ENCODE measurements at places on chromosomes 4 and X. TPM values are rescaled to one million over a fixed set of nuclear protein-coding genes. Genes with fewer than 3 reads are reported as not detected.

Gene ADGRG2
- total RNA-seq: 0.35 TPM

Gene C4orf50
- total RNA-seq: 0.03 TPM

Gene MAGEA9B
- not detected for total RNA-seq

Gene LRIT3
- total RNA-seq: not detected

Gene ZNF81
- total RNA-seq: 11.7 TPM

GRCh38 chr4:151922811-151923210 lies 162.0 kb upstream of the GATB start:
- DNase-seq: no peak

DNA sequence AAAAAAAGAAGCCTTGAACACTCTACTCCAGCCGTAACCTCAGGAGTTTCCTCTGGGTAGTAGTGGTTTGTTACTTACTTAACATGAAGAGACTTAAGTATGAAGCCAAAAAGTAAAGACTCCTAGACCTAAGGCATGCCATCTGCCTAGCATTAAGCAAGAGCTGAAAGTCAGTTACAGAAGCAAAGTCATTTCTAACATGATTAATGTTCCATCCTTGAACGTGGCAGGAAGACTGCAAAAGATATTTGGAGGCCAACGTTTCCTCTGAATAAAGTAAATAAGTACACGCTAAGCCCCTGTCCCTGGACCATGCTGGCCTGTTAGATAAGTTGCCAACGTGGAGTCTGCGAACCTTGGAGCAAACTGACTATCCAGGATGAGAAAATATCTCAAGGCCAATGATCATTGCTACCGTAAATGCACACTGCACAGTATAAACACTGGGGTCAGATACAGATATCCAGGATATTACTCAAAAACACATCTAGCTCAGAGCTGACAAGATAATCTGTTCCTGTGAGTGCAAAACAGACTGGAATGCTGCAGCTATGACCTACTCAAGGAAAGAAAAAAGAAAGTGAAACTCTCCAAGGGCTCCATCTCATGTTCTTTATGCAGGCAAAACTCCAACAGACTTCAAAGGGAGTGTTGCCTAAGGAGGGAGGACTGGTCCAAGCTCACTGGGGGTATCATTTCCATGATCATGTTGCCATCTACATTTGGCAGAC lies 255.8 kb downstream of the COL25A1 start:
- DNase-seq: no peak

DNA sequence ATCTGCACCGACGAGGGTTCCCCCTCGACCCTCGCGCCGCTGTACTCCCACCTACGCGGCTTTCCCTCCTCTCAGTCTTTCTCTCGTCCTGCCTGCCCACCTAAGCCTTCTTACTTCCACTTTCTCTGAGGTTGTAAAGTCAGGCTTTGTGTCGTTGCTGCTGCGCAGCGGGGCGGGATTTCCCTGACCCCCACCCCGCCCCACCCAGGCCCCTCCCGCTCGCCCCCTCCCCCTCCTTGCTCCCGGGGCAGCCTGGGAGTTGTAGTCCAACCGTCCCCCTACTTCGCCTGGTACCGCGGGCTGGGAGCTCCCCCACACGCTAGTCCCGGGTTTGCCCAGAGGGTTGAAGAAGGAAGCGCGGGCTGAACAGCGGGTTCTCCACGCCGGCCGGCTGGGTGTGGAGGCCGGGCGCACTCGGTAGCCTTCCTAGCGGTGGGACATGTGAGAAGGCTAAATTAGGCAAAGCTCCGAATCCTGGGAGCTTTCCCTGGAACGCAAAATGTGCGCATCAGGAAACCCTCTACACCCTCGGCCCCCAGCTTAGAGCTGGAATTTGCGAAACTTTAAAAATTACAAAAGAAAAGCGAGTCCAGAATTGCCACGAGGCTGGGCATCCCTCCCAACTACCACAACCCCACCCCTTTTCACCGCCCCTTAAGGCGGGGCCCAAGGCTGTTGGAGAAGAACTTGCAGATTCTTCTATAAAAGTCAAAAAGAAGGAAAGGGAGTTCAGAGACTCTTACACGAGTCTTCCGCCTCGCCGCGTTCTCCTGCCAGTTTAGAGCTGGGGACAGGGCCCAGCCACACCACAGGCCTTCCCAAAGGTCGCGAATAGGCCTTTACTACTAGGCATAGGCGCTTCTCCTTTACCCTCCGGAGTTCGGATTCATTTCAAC lies at the start of gene ATP11C:
ATP11C (minus strand) TSS at position 153 of the 896 bp plus-strand sequence. CDS start 1,011 bp downstream, outside the sequence.
- DNase-seq: peak; percentile 91

- DNase-seq: no peak
Measured at GRCh38 chr4:74394476-74395136, 29.7 kb downstream of the EREG start.

- DNase-seq: no peak
Measured at GRCh38 chr4:23333556-23333945, 556.3 kb downstream of the PPARGC1A start.

GRCh38 chrX:153888344-153888743 lies 2.4 kb upstream of the L1CAM start:
- DNase-seq: no peak

- no peak for DNase-seq
Measured at GRCh38 chrX:110743679-110744340, 51.8 kb downstream of the CHRDL1 start.

- DNase-seq: no peak
Measured at GRCh38 chr4:159545556-159545955, 442.7 kb downstream of the RAPGEF2 start.

DNA sequence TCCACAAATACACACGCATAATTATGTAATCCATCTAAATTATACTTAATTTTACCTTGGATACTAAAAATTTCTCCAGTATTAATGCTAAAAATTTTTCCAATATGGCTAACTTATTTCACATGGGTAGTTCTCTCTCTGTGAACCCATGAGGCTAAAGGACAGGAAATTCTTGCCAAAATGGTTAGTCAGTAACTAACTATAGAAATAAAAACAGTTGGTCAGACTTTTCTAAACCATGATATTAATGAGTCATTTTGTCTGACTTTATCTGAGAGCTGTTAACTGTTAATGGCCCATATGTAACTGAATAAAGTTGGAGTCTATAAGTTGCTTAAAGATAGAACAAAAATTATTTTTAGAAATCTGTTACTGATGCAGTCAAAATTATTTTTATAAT lies 549.4 kb downstream of the TLL1 start:
- no peak for DNase-seq

DNA sequence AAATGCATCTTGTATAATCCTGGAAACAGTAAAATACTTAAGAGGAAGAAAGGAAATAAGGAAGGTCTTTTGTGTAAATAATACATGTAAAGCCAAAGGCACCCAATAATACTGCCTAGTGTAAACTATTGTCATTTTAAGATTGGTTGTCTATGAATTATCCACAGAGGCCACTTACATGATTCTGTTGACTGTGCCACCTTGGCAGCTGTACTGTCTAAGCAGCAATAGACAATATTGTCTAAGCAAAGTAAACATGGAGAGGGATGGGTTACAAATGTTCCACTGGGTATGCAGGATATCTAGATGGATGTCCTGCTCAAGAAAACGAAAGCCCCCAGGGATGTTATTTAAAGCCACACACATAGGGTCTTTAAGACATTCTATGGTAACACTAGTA lies 19.4 kb downstream of the BEND4 start:
- no peak for DNase-seq

GRCh38 chr4:37383579-37384229 lies 139.2 kb downstream of the NWD2 start:
- DNase-seq: no peak

GRCh38 chr4:109174224-109174953 lies 128.1 kb downstream of the COL25A1 start:
- no peak for DNase-seq

- no peak for DNase-seq
Measured at GRCh38 chrX:39162322-39162735, 361.1 kb downstream of the MID1IP1 start.

DNA sequence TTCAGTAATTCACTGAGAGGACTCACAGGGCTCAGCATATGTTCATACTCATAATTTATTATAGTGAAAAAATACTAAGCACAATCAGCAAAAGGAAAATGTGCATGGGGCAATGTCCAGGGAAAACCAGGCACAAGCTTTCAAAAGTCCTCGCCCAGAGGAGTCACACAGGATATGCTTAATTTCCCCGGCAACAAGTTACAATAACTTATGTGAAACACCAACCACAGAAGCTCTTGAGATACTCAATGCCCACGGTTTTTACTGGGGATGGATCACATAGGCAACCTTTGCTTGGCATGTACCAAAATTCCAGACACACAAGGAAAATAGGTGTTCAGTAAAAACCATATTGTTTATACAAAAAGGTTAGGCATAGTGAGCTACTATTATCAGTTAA lies 38.5 kb upstream of the STPG2 start:
- no peak for DNase-seq

GRCh38 chr4:184807797-184808712 lies 17.7 kb downstream of the ACSL1 start:
- DNase-seq: no peak

DNA sequence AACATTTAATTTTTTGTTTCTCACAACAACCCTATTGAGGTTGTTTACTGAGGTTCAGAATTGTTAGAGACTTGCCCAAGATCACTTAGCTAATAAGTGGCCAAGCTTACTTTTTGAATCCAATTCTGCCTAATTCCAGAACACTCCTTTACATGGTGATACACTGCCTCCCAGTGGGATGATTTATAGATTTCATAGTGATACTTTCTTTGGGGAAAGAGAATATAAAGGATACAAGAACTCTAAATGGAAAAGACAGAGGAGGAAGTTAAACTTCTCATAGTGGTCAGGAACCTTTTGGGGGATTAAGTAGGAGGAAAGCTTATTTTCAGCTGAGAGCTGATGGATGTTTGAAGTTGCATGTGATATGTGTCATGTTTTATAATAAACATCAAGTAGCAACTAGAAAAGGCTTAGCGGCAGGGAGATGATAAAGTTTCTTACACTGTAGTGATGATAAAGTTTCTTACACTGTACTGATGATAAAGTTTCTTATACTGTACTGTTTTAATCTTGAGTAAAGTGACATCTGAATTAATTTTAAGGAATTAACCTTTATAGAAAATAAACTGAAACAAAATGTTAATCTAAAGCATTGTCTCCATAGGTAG lies 15.3 kb downstream of the STAG2 start:
- no peak for DNase-seq

DNA sequence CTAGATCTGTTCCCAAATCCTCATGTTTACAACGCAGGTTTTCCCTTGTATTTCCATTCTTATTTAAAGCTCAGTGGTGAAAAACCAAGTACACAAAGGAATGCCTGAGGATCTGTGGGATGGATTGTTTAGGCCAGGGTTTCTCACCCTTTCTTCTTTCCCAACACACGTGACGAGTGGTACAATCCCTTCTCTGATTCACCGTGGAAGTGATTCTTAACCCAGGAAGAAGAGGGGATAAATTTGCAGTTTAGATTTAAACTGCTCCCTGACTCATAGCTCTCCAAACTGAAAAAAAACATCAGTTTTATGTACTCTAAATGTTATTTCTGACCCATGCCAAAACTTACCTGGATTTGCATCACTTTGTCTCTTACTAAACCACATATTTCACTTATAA lies 17.0 kb downstream of the PAQR3 start:
- DNase-seq: no peak

DNA sequence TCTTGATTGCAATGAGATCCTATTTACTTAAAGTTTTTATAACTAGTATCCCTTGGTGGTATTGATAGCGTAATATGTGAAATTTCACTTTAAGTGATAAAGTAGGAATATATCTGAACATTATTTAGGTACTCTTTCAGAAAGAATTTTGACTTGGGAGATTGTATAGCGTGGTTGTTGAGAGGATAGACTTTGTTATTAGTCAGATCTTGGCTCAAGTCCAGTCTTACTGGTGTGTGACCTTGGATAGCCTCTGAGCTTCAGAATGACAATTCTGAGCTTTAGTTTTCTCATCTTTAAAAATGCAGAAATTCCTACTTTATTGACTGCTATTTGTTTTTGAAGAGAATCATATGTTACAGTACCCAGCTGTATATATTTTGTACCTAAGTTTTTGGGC lies 32.6 kb downstream of the DCK start:
- DNase-seq: no peak

- DNase-seq: no peak
Measured at GRCh38 chrX:26597981-26598380, 382.0 kb downstream of the MAGEB5 start.

GRCh38 chr4:108172231-108172752 lies 3.6 kb upstream of the LEF1 start:
- DNase-seq: no peak

DNA sequence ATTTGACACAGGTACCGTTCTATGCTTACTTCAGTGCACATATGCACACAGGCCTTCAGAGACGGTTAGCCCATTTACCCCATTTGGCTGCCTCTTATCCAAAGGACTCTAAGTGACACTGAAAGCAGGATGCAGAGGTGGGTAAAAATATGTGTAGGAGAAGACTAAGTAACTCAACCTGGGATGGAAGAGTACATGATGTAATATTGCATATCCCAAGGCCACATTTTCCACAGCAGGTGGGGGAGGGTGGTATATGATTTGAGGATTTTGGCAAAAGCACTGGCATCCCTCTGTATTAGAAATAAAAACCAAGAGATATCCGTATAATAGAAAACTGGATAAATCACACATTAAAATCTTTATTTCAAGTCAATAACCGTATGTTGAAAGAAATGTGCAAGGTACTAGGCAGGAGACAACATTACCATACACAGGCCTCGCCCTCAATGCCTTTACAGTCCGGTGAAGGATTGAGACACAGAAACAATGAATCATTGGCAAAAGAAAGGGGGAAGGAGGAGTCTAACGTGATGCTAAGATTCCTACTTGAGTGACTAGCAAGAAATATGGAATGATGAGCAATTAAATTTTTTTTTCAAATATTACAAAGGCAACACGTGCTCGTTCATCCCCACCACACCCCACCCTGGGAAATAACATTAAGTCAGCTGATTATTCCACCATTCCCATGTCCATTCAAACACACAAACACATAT lies 161.0 kb upstream of the RASGEF1B start:
- DNase-seq: no peak
